ENCODE measurements at places on chromosomes 1 and 21. TPM values are rescaled to one million over a fixed set of nuclear protein-coding genes. Genes with fewer than 3 reads are reported as not detected.

TNFRSF4 gene
- total RNA-seq = 58.5 TPM

DNA sequence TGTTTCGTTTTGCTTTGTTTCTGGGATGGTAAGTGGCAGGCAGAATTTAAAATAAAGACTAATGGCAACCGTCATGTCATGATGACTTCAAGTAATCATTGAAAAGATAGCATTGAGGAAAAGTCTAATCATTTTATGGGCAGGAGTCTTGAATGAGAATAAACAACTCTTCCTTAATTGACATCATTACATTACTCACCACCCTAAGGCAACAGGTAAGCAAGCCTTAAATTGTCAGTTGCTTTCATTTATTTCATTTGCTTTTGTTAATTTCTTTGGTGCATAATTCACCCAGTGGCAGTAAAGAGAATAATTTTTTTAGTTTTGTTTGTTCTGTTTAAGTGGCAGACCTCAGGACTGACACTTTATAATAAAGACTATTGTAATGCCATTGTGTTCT lies 669.0 kb downstream of the RWDD3 start:
- DNase-seq = no peak

- no peak for DNase-seq
These were observed 3.0 kb upstream of the NDUFS5 start for GRCh38 chr1:39023140-39023539.

DNA sequence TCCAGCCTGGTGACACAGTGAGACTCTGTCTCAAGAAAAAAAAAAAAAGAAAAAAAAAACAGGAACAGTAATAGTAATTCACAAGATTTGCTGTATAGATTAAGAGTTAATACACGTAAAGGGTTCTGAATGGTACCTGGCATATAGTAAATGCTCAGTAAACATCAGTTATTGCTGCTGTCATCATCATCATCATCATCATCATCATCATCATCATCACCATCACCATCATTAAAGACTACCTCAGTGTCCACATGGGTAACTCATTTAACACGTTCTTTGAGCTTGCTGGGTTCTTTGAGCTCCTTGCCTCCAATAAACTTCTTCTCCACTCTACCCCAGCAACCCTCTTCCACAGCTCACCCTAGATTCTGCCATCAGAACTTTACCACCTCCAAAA lies 55.0 kb downstream of the KIAA0319L start:
- no peak for DNase-seq

DNA sequence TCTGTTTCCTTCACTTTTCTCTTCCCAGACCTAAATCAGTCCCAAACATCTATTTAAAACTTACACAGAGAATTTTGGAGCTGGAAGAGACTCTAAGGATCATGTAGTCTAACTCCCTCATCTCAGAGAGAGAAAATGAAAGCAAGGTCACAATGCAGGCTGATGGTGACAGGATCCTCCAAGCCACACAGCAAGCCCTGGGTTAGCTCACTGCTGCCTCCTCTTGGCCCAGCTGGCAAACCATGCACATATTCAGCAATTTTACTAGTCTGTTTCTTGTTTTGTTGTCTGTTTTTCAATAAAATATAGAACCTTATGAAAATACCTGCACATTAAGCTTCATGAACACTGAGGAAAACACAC lies 27.7 kb upstream of the LY9 start:
- no peak for DNase-seq

GRCh38 chr21:45522381-45522780 lies 19.9 kb downstream of the SLC19A1 start:
- no peak for DNase-seq

- DNase-seq = no peak
These were observed 46.8 kb downstream of the XCL1 start for GRCh38 chr1:168623003-168623828.

GRCh38 chr1:156461781-156462647 lies 38.6 kb downstream of the MEF2D start:
- no peak for DNase-seq

- no peak for DNase-seq
These were observed 65.3 kb downstream of the SSBP3 start for GRCh38 chr1:54340878-54341277.

GRCh38 chr1:76408303-76408702 lies 333.8 kb downstream of the ST6GALNAC3 start:
- no peak for DNase-seq

DNA sequence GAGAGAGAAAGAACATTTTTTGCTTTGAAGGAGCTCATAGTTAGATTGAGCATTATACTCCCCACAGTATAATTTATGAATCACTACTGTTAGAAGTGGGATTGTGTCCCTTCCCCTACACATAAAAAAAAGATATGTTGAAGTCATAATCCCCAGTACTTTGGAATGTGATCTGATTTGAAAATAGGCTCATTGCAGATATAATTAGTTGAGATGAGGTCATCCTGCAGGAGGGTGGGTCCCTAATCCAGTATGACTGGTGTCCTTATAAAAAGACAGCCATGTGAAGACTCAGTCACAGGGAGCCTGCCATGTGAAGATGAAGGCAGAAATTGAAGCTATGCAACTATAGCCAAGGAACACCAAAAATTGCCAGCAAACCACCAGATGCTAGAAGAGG lies 76.4 kb downstream of the TGFB2 start:
- DNase-seq = no peak

DNA sequence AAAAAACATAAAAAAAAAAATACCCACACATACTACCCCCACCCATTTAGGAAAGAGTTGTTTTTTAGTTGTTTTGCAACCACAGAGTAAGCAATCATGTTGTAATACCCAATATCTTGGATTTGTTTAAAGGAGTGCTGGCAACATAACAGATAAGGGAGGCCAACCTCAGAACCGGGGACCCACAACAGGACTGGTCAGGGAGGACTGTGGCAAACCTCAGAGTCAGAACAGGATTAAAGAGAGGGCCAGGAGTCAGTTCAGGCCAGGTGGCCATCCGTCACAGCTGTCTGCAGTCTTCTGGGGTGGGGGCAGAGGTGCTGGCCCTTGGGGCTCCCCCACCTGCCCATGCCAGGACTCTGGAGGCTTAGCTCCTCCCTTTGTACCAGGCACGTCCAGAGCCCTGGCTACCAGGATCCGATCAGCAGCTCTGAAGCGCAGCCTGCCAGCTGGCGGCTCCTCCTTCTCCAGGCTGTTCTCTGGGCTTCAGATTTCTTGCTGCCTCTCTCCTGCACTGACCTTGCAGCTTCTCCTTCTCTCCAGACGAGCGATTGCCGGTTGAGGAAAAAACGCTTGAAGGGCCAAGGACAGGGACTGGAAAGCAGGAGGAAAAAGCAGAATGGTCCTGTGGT lies 7.9 kb downstream of the H6PD start:
- no peak for DNase-seq
